ENCODE measurements at places on chromosomes 5 and 9.

DNA sequence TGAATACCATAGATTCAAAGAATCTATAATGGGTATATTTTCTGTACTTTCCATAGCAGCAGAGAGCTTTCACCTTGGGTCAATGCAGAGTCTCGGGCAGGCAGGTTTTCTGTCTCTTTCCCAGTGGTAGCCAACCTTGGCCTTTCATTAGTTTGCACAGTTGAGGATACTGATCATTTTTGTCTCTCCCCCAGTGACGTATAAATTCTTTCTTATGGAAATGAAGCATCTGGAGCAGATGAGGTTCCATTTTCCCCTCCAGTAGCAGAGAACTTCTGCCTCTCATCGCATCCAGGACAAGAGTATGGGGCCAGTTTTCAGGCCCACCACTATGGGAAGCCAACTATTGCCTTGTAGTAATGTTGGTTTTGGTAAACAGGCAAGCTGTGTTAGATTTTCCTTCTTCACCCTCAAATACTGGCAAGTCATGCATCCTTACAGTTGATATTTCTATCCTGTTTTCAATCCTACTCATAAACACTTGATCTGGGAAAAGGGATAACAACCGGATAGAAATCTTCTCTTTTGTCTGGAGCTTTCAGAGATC is 845.2 kb upstream of the CDH18 start:
- DNase-seq = no peak

GRCh38 chr5:55847837-55848236 is 3.3 kb upstream of the IL31RA start:
- peak; percentile 68 for DNase-seq

- DNase-seq = no peak
Measured at GRCh38 chr9:131605770-131606590, 60.7 kb downstream of the PRRT1B start.

GRCh38 chr5:17056141-17056631 is 120.1 kb upstream of the MYO10 start:
- no peak for DNase-seq

DNA sequence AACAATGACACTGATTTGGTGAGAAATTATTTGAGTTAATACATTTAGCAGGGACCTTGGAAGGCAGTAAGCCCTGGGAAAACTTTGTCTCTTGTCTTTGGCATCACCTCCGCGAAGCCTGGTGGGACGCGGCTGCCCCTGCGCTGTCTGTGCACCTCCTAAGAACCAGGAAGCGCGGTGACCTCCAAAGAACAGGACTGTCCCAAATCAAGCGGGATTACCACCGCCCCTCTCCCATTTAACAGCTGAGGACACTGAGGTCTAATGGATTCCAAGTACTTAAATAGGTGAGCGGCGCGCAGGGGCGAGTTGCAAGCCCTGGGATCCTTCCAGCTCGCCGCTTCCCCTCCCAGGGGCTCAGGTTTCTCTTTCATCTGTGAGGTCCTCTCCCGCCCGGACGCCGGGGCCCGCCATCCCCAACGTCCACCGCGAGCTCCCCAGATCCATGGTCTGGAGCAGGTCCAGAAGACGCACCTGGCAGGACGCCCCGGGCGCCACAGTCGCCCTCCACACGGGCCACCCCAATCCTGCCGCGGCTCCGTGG is 432 bp downstream of the STARD4 start:
- DNase-seq = peak; percentile 35

DNA sequence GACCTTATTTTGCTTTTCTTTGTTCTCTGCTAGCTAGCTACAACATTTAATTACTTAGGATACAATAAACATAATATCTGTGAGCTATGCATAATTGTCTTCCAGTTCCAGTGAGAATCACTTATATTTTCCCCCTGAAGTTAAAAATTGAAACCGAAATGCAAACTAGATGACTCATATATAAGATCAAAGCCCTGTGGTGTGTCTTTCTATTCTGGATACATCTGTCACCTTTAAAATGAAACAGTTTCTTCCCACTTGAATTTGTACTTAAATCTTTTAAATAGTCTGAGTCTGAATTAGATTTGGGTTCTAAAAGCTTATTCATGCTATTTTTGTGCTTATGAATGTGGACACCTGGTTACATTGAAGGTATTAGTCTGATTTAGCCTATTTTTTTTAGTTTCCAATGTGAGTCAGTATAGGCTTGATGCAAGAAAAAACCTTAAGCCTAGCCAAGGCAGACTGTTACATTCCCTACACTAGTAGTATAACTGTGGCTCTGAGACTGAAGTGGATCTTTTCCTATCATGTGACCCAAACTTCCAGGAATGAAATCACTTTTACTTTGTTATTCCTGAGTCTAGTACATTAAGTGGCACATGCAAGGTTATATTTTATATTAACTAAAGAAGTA is 703.5 kb upstream of the RGMB start:
- DNase-seq = peak; percentile 31

- no peak for DNase-seq
Measured at GRCh38 chr5:14066326-14066725, 76.8 kb upstream of the TRIO start.

GRCh38 chr9:133135146-133135745 is 14.2 kb upstream of the RALGDS start:
- peak; percentile 79 for DNase-seq

DNA sequence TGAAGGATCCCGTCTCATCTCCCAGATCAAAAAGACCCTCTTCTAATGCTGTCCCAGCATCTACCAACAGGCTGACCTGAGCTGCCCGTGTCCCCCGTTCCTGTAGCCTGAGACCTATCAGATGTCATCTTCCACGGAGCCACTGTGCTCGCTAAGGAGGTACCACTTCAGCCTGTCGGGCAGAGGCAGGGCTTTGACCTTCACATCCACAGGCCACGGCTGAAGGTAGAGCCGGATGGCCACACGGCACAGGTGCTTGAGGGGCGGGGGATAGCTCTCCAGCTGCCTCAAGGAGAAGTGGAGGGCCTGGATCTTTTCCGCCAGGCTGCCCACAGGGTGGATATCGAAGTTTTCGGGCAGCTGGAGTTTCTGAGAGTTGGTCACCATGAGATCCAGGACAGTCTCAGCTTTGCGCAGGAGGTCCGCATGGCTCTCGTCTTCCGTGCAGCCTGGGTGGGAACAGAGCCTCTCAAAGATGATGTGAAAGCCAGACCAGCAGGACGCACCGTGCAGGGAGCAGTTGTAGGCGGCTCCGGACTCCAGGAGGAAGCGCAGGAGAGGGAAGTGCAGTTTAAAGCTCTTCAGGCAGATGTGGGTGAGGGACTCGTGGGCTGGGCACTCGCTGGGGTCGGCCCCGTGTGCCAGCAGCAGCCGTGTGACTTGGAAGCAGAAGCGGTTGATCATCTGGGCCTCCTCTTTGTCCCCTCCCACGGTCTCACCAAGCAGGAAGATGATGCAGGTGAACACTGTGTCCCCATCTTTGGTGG is 4.1 kb downstream of the ASB6 start:
- no peak for DNase-seq

DNA sequence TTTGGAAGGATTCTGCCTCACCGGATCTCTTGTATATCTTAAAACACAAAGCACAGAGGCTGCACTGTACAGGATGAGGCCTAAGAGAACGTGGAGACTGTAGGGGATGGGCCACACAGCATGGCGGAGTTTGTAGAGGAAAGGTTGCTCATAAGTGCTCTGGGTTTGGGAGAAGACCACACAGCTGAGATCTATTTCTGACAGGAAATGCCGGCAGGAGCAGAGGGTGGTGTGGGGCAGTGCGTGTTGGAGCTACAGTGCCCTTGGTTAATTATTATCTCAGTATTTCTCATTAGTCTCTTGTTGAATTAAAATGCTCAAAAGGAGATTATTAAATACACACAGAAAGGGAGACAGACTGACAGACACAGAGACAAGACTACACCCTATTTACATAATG is 9.6 kb downstream of the PALM2AKAP2 start:
- no peak for DNase-seq

GRCh38 chr5:88251048-88251711 is 17.5 kb downstream of the TMEM161B start:
- DNase-seq = no peak

- no peak for DNase-seq
Measured at GRCh38 chr5:16912080-16912479, 24.0 kb downstream of the MYO10 start.

DNA sequence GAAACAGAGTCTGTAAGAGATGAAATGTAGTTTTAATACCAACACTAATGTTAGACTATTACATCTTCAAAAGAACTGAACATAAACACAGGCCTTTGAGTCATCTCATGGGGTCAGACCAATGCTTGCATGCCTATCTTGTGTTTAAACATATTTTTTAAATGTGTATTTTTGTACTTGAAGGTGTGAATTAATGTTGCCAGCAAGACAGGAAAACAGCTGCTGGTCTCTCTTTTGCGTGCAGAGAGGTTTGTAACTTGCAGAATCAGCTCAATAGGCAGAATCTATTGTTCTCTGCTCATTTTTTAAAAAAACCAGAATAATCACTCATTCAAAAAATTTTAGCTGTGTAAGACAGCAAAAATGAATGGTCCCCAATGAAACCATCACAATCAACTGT is 180.2 kb downstream of the ALDH1A1 start:
- peak; percentile 25 for DNase-seq

DNA sequence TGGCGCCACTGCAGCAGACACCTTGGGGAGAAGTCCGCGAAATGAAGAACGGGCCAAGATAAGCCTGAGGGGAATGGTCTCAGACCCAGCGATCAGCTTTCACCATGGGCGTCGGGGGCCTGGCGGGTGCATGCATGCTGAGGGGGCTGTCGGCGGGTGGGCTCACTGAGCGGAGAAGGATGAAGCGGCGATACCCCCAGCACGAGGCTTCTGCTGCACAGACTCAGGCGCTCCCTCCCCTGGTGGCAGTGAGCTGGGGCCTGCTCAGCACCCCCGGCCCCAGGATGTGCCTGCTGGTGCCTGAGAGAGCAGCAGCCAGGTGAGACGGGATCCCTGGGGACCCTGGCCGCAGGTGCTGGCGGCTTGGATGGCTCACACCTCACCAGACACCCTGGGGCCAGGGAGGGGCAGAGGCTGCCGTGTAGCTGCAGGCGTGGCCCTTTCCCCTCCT is 31.2 kb downstream of the CEP72 start:
- no peak for DNase-seq

- no peak for DNase-seq
Measured at GRCh38 chr5:92429646-92430045, 1046.5 kb upstream of the ARRDC3 start.

DNA sequence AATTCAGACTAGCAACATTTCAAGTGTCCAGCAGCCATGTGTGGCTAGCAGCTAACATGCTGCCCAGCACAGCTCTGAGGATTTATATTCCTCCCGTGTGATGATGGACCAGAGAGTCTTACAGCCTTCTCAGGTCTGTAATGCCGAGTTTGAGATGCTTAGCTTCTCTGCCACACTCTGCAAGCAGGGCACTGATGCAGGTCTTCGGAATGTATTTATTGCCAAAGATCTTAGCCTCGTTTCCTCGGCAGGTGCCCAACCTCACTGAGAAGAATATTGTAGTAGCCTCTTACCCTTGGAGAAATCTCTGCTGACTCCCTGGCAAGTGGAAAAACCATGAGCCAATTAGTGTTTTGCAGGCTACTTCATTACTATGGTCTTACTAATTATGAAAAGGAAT is 3.7 kb upstream of the RAI14 start:
- DNase-seq = peak; percentile 16

DNA sequence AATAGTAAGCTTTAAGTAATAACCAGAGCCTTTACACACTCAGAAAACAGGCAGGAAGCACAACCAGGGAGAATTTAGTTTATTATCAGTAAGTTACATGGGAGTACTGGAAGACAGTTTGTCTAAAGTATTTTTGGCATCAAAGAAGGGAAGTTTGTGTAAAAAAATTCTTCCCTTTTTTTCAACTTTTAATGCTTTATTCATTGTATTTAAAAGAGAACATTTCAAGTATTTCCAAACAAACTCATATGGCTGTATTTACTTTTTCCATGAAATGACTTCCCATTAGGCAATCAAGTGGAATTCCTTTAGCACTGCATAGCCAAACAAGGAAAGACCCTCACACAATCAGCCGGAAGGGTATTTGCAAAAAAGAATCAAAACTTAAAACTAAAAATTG is 26.7 kb downstream of the RNF145 start:
- peak; percentile 58 for DNase-seq

DNA sequence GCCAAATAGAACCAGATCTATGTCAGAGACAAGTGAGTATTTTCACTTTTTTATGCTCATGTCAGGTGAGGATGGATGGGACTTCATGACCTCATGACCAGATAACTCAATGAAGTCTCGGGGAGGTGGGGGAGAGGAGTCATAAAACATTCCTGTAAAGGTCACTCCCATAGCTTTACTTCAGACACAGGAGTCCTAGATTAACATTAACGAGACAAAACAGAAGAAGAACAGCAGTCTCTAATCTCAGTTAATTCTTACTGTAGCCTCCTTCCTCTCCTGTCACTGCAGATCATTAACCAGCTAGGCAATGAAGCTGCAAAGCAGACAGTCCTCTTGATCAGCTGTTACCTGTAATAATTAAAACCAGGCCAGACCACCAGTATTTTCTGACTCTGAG is 11.2 kb downstream of the CRHBP start:
- DNase-seq = no peak

DNA sequence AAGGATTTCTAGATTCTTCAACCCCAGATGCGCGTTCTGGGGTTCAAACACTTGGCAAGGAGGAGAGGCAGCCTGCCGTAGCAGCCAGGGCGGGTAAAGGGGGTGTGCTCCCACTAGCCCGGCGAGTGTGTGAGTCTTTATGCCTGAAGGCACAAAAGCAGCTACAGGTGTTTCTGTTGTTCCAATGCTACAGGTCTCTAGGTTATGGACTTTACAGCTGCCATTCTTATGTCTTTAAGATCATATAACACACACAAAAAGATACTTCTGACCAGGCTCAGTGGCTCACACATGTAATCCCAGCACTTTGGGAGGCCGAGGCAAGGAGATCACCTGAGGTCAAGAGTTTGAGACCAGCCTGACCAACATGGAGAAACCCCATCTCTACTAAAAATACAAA is 133.6 kb upstream of the RETREG1 start:
- DNase-seq = no peak

- DNase-seq = no peak
Measured at GRCh38 chr9:19009391-19009965, 23.5 kb downstream of the SAXO1 start.

GRCh38 chr5:147081311-147081764 is 153.5 kb upstream of the STK32A start:
- DNase-seq = no peak

GRCh38 chr5:127957701-127958239 is 125.8 kb upstream of the SLC12A2 start:
- DNase-seq = no peak

- no peak for DNase-seq
Measured at GRCh38 chr9:104961701-104962359, 33.9 kb upstream of the ABCA1 start.

GRCh38 chr9:36092509-36093215 is 43.9 kb upstream of the GLIPR2 start:
- DNase-seq = no peak

- no peak for DNase-seq
Measured at GRCh38 chr5:69167493-69167855, 524 bp downstream of the CCNB1 start.

- no peak for DNase-seq
Measured at GRCh38 chr5:39164016-39164415, 55.3 kb downstream of the FYB1 start.

GRCh38 chr5:144333336-144333920 is 162.8 kb downstream of the KCTD16 start:
- no peak for DNase-seq
